Myocyte (in vitro differentiated cells): ENCODE measurements at places on chromosomes 11 and 22.

GRCh38 chr22:50114221-50115021, 24.6 kb downstream of the MOV10L1 start:
- peak; percentile 43 for DNase-seq

DNA sequence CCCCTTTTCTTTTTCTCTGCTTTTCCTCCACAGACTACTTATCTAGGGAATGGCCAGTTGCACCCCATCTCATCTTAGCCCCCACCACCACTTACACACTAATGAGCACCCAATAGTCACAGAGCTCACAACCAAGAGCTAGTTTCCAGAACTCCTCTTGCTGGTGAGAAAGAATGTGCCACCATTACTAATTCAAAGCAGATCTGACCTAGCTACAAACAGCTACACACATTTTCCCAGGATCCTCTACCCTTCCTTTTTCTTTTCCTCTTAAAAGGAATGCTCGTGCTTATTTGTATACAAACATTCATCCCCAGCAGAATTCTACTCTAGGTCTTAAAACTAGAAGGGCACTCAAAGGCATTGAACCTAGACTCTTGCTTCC, 136.8 kb downstream of the CD44 start:
- no peak for DNase-seq

GRCh38 chr22:20548806-20549205, 41.4 kb downstream of the MED15 start:
- DNase-seq, result no peak

DNA sequence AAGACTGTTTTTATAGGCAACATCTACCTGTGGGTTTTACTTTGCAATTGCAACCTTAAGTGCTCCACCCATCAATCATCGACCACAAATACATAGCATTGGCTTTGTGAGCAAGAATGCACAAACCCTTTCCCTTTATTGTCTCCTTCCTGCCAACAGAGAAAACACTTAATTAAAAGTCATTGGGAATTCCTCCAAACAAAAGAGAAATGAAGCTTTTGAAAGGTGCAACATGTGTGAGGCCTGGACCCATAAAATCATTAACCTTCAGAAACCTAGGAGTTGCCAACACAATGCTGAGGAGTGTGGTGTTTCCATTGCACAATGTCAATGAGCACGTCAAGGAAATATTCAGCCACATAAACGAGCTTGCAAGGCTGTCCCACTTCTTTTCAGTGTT, 223.2 kb downstream of the BLID start:
- no peak for DNase-seq

DNA sequence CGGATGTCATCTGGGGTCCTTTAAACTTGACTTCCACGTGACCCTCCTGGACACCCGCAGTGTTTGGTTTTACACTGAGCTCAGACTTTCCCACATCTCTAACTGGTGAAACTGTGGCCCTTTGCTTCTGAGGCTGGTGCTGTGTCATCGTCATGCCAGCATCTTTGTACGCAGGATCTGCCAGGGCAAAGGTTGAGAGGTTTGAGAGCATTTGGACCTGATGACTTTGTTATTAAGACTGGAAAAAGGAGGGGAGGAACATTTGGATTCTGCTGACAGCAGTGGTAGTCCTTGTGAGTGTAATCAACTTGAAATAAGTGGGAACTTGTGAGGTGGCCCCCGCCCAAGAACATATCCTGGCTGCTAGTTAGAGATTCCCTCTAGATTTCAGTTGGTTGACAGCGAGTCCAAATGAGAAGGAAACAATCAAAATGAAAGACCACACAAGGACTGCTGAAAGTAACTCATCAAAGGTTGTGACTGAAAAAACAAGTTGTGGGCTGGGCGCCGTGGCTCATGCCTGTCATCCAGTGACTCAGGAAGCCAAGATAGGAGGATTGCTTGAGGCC, 102.5 kb downstream of the KIAA1671 start:
- DNase-seq, result no peak

- DNase-seq, result no peak
Measured at GRCh38 chr11:75450236-75450635, 17.2 kb upstream of the KLHL35 start.

- DNase-seq, result no peak
Measured at GRCh38 chr22:50216684-50217520, 16.1 kb downstream of the SELENOO start.

DNA sequence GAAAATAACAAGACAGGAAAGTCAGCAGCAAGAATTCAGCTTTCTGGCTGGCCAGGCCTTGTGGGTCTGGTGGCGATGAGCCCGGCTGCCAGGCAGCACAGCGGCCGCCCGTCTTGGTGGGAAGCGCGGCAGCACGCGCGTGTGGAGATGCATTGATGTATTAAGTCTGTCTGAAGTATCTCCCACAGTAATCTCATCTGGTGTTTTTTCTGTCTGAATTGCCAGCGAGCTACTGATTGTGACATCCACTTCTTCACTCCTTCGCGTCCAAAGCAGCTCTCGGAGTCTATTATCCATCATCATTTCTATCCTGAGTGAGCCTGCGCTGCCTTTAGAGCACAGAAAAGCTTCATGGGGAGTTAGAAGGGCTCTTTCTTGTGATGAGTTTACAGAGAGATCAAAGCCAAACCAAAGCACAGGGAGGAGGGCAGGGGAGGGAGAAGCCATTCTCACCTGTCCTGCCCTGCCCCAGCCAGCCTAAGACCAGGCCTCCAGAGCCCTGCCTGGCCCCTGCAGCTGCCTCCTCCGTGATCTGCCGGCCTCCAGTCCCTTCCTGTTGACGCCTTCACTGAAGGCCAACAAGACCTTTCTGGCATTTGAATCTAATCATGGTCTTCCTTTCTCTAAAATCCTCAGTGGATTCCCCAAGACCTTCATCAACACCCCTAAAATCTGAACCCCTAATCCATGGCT, 1419.0 kb downstream of the TBC1D22A start:
- no peak for DNase-seq

GRCh38 chr11:65170058-65170534, at the start of gene SPDYC:
TSS of gene SPDYC (plus strand) at chr11:65170233. CDS start at chr11:65171358, 1,125 bp downstream.
- DNase-seq, result no peak

DNA sequence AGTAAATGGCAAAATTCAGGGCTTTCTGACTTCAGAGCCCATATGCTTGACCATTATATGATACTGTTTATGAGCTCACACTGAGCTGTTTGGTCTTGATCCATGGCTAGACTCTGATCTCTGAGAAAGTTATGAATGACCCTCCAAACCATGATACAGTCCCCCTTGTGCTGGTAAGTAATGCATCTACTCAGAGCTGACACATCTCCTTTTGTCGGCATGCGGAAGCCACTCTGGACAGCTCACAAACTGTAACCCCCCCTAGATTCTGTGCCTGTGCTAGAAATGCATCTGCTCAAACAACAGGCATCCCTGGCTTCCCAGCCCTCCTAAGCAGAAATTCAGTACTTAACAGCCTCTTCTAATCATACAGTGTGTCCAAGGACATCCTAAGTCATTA, 150.8 kb upstream of the RAG2 start:
- no peak for DNase-seq

DNA sequence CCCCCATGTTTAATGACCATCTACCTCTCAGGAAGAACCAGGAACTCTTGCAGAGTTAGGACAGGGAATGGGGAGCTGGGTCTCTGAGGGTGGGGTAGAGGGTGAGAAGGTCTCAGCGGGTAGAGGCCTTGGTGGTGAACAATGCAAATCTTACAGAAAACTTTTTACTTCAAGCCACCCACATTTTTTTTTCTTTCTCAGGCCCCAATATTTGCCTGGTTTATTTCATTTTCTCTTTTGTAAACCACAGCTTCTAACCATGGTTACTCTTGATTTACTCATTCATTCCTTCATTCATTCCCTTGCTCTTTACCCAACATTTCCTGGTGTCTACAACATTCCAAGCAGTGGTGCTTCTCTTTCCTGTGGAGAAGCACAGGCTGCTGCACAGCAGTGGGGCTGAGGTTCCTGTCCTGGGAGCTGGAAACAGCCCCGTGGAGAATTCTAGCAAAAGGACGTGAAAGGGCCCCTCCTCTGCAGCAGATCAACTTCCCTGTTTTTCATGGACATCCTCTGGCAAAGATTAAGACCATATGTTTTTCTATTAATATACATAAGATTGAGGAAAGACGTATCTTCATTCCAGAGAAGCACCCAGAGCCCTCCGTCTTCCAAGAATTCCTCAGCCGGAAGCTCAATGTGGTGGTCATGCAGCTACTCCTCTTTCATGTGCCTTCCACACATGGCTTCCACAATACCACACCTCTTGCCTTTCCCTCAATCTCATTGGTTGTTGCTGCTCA, 224.4 kb upstream of the SESN3 start:
- no peak for DNase-seq

DNA sequence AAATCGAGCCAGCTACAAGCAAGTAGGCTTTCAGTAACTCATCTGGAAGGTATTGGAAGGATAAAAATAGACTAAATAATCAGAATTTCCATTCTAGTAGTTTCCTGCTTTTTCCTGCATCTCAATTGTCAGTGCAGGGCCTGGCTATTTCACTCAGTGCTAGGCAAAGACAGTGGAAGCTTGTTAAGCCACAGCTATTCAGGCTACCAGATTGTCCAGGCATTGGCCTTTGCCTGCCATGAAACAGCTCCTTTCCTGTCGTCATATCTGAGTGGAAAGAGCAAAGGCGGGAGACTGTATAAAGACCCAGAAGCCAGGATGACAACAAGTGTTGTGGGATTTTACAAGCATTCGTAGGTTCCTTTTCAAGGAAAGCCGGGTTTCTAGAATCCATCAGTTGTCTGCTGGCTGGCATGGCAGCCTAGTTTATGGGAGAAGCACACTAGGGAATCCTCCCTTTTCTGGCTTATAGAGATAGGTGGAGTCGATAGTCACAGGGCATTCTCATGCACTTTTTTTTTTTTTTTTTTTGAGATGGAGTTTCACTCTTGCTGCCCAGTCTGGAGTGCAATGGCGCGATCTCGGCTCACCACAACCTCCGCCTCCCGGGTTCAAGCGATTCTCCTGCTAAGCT, 2.0 kb upstream of the TNRC6B start:
- no peak for DNase-seq

DNA sequence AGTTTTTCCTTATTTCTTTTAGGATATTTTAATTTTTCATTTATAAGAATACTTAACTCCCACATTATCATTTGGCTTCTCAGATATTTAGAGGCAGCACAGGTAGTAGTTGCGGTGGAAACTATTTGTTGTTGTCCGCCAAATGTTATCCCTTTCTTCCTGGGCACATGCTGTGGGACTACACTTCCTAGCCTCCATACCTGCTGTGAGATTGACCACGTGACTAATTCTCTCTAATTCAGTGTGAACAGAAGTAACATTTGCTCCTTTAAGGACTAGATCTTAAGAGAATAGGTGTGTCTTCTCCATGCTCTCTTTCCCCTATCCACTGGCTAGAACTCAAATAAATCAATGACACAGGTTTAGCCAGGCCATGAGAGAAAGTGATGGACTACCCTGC, 136.5 kb downstream of the ATG16L2 start:
- no peak for DNase-seq

GRCh38 chr22:41341990-41342389, 39.8 kb upstream of the TEF start:
- no peak for DNase-seq

GRCh38 chr11:119664063-119664572, 64.9 kb downstream of the NECTIN1 start:
- peak; percentile 81 for DNase-seq

GRCh38 chr11:134560066-134560465, 148.0 kb upstream of the B3GAT1 start:
- DNase-seq, result no peak

- DNase-seq, result no peak
Measured at GRCh38 chr11:12695221-12695794, 21.1 kb downstream of the TEAD1 start.

DNA sequence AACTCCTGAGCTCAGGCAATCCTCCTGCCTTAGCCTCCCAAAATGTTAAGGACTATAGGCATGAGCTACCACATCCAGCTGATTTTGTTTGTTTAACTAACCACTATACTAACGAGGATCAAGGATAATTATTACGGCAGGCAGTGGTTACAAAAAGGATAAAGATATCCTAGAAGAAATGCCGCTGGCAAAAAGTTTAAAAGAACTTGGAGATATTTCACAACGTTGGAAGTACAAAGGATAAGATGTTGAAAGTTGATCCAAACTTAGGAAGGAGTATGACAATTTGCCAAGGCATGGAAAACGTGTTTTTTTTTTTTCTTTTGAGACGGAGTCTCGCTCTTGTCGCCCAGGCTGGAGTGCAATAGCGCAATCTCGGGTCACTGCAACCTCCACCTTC, 13.4 kb downstream of the AP5B1 start:
- no peak for DNase-seq

- peak; percentile 74 for DNase-seq
Measured at GRCh38 chr11:503179-503981, 3.7 kb downstream of the RNH1 start.

DNA sequence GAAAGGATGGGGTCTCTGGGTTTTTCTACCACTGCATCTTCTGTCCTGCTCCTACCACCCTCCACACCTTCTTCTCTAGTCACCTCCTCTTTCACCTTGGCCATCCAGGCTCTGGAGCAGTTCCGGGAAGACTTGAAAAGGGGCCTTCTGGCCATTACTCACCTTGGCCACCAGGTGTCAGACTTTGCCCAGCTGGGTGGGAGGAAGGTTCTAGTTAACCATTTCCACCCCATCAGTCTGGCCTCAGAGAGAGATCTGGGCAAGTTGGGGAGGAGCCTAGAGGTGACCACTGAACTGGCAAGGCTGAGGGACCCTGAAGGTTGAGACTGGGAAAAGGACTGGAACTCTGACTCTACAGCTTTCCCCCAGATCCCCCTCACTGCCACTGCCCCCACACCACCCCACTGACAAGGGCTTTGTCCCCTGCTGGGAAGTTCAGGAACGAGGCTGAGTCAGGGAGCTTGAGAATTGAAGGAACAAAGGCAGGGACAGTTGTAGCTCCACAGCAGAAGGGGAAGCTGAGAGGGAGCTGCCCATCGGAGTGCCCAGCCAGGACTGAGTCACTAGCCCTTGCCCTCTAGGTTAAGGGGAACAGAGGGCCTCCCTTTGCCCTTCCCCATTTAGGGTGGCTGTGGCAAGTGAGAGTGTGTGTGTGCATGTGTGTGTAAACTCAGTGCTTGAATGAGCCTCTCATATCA, 3.7 kb upstream of the POLD4 start:
- DNase-seq, result peak; percentile 88

DNA sequence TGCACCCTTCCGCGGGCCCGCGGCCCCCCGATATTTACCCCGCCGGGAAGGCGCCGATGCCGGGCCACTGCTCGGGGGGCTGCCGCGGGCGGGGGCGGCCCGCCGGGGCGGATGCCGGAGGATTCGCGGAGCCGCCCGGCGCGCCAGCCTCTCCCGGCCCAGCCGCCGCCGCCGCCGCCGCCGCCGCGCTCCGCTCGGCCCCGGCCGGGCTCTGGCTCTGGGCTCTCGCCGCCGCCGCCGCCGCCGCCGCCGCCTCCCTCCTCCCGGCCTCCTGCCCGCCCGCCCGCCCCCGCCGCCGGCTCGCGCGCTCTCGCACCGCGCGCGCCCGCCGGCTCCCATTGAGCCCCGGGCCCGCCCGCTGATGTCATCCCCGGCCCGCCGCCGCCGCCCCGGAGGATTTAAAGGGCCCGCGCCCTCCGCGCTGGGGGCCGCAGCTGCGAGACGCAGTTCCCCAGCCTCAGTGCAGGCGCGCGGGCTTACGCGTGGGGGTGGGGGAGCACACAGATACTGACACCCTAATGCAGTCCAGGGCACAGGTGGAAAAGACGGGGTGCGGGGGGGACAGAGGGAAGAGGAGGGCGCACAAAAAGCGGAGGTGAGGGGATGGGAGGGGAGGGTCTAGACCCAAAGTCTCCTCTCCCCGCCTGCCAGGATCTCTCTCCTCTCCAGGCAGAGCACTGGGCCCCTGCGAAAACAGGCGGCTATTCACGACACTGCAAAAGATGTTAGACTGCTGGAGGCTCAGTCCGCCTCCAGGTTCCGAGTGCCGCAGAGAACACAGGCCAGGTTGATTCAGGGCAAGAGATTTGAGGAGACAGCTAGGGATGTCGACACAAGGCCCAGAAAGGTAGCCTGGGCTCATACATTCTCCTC, at the start of gene CSNK1E:
TSS of gene CSNK1E (minus strand) at position 312 of the 873 bp plus-strand sequence. CDS start 3,276 bp downstream, outside the sequence.
- peak; percentile 74 for DNase-seq
